ENCODE measurements at places on chromosomes 12 and 14.

- DNase-seq = no peak
These were observed 151.4 kb upstream of the RGS6 start for GRCh38 chr14:71780822-71781221.

- no peak for DNase-seq
These were observed 368.7 kb downstream of the TMEM132D start for GRCh38 chr12:129534966-129535750.

- DNase-seq = no peak
These were observed 30.8 kb upstream of the PNMA1 start for GRCh38 chr14:73744874-73745529.

DNA sequence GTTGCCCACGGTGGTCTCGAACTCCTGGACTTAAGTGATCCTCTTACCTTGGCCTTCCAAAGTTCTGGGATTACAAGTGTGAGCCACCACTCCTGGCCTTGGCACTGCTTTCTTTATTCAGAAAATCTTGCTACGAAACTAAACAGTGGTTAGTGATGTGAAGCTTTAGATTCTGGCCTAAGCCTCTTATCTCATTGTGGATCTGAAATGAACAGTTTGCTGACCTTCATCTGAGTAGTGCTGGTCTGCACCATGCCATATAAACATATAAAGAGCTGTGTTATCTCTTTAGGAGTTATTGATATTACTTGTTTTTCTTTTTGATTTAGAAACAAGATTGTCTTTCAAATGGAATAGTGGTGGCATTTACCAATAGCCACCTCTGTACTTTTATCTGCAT, 22.6 kb downstream of the SRGAP1 start:
- DNase-seq = no peak

- no peak for DNase-seq
These were observed 166.0 kb downstream of the RPS29 start for GRCh38 chr14:49420201-49420600.

DNA sequence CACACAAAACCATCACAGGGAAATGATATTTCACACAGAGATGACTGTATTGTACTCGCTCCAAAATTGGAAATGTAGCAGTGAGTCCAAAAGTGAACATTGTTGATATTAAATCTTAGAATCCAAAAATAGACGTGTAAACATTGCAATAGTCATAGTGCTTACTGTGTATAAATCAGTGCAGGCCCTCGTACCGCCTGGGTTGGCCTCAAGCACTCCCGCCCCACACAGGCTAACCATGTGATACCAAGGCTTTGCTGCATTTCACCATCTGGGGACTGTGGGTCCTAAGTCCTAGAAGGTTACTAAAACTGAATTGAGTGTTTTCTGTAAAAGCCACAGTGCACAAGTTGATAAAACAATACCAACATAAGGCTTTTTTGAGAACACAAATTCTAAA, 107.3 kb downstream of the PPP2R5E start:
- no peak for DNase-seq

DNA sequence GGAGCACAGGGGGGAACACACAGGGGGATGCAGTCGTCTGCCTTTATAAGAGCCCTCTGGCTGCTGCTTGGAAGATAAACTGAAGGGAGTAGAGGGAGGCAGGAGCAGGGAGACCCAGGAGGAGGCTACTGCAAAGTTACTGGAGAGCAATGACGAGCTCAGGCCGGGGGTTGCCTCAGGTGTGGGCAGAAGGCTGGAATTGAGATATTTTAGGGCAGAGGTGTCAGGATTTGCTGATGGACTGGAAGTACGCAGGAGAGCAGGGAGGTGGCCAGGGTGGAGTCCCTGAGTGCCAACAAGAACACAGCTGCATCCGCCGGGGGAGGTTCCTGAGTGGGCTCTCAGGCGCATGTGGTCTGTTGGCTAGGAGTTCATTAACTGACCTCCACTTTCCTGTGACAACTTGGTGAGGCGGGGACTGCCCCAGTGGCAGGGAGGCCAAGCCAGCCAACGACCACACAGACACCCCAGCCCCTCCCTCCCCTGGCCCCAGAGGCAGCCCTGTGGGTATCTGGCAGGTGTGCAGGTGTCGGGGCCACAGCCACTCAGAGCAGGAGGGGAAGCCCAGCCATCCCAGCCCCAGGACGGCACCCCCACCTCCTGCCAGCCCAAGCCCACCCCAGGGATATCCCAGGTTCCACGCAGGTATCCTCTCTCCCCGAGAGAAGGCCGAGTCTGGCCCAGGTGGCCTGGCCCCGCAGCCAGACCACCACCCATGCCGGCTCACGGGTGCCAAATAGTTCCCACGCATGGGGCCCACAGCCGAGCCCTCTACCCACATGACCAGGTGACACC, 85.4 kb downstream of the NCOR2 start:
- no peak for DNase-seq

DNA sequence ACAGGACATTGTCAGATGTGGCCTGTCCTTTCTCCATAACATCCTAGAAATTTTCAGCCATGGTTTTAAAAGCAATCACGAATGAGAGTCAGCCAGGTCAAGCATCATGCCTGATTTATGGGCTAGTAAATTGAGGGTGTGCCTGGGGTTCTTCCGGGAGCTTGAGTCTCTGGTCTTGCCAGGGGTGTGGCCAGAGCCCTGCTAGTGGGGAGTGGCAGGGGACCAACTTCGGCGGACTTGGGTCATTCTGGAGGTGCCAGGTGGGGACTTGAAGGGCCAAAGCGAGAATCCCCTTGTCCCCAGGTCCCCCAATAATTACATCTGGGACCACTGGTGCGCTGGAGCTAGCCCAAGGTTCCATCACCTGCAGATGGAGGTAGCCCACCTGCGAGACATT, 5.7 kb downstream of the OTUB2 start:
- no peak for DNase-seq

- DNase-seq = no peak
These were observed 43.4 kb downstream of the TEAD4 start for GRCh38 chr12:3002646-3003045.

GRCh38 chr12:89928467-89928866, 219.8 kb upstream of the ATP2B1 start:
- no peak for DNase-seq

- no peak for DNase-seq
These were observed 123.1 kb downstream of the NPAS3 start for GRCh38 chr14:33061667-33062325.

DNA sequence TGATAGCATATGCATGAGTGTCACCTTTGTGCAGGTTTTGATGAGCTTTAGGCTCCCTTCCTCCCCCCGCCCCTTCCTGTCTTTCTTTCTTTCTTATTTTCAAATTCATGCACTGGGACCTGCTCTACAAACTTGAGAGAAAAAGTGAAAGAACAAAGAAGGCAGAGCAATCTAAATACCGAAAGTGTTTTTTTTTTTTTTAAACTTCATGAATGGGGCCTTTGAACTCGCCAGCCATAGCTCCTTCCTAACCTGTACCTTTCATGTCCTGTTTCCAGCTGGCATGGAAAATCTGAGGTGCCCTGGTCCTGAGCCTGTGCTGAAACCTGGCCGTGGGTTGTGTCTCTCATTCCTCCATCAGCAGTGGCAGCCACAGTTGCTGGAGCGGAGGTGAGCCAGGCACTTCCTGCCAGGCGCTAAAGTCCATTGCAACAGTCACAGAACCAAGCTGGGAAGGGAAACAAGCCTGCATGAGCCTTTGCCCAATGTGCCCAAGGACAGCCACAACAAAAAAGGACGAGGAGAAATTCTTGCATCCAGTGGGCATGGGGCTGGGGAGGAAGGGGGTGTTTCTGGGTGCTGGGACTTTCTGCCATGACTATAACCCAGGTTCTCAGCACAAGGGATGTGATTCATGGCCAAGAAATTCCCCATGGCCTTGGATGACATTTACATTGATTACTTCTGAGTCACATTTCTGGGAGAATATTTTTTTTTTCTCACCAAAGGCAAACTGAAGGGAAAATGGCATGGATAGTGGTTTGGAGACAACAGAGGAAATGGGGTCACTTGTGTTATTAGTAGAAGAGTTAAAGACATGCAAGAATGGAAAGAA, 102.7 kb downstream of the TMEM30B start:
- no peak for DNase-seq

DNA sequence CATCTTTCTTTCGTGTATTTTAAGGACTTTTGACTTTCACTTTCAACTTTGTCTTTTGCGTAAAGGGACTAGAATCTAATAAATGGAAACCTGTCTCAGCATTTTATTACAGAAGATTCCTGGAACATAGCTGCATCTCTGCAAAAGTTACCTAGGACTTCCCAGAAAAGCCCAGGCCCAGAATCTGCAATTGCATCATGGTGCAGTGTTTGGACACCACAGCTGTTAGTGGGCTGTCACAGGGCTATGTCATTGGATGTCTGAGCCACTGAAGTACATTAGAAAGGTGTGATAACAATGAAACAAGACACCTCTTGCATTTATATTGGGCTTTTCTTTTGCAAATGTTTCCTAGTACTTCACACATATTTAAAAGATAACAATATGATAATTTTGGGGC, 199.9 kb upstream of the IGF1 start:
- DNase-seq = no peak

DNA sequence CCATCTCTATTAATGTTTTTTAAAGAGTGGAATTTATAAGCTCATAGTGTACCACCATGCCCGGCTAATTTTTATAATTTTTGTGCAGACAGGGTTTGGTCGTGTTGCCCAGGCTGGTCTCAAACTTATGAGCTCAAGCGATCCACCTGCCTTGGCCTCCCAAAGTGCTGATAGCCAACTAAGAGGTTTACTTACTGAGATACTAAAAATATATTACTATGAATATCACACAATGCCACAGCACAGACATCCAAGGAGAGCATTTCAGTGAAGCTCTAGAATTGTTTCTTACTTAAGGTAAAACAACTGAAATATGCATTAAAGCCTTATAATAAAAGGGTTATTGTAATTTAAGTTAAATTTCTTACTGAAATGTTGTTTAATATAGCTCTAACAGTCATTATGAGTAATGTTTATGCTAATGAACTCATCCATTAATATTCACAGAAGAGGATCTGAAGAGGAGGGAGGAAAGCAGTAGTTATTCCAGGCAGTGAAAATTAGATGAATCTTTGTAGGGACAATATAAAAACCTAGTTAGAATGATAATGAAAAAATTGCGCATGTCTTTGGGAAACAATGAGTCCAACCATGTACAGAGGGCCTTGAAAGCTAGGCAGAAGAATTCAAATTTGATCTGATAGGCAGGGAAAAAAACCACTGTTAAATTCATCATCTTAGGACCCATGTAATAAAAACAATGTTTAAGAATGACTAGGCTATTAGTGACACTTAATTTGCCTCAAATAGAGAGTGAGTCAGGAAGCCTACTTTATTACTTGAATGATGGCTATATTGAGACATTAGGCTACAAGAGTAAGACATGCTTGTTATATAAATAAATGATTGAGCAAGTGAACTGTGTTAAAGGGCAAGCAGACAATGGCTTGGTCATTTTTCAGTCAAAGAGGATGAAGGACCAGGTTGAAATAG, 99.2 kb downstream of the SLC41A2 start:
- no peak for DNase-seq

GRCh38 chr12:45244561-45245343, 28.9 kb downstream of the ANO6 start:
- DNase-seq = no peak

- no peak for DNase-seq
These were observed 216.1 kb downstream of the SLC38A4 start for GRCh38 chr12:46609674-46610073.

DNA sequence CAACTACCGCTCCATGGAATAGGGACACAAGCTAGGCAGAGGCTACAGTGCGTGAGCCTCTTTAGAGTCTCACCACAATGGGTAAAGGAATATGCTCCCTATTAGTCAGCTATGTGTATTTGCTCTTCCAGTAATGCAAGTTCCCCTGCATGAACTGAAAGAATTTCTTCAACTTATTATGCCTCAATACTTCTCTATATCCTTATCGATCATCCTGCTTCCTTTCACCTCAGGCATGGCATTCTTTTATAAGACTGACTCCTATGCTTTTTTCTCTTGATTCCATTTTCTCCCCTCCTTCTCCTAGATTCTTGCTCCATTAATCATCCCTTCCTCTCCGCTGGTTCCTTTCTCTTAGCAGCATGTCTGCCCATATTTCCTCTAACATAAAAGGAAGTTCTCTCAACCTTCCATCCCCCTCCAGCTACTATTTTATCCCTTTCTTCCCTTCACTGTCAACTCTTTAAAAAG, 94.5 kb upstream of the CPM start:
- no peak for DNase-seq

DNA sequence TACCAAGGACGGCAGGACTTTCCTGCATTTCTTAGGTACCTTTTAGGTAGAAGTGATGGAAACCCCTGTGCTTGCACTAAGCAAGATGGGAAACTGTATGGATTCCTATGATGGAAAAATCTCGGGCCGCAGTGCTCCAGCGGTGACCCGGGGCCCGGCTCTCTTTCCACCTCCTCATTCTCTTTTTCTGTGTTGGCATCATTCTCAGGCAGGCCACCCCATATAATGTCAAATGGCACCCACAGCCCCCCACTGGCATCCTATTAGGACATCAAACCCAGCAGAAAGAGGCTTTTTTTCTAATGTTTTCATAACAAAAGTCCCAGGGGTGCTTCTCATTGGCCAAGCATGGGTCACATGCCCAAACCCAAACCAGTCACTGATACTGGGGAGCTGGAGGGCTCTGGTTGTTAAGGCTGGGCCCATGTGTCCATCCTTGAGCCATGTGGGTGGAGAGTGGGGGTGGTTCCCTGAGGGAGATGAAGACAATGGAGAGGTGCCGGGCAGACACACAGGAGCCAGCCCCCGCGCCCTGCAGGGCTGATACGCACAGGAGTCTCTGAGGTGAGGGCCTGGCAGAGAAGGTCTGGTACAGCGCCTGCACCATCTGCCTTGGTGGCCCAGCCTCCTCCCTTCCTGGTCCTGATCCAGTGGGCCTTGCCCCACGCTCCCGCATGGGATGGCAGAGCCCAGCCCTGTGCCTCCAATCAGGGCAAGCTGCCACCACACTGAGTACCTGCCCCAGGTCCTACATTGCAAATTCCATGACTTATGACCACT, 142.1 kb downstream of the CALM1 start:
- no peak for DNase-seq

DNA sequence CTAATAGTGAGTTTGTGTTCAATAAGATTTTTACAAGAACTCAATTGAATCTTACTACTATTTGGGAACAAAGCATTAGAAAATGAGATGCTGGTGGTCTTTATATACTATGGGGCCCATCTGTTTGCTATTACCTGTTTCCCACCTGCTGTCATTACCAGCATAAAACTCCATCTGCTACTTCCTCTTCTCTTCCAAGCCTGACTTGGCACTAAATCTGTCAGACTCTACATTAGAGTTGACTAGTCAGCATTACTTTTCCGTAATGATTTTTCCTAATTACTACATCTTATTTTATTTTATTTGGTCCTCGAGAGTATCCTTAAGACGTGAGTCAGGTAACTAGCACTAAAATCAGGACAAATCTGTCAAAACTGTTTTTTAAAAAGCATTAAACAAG, 68.1 kb upstream of the KRR1 start:
- no peak for DNase-seq
